ENCODE measurements at places on chromosomes 5 and 9. TPM values are rescaled to one million over a fixed set of nuclear protein-coding genes. Genes with fewer than 3 reads are reported as not detected.

GAS1 gene
- 0.31 TPM for total RNA-seq

GRCh38 chr5:131239686-131240085 is 24.2 kb upstream of the CDC42SE2 start:
- H3K4me1 ChIP-seq, result peaks cover 8% of the 10 kb centered on the region
- no peaks in the 10 kb centered on the region for H3K36me3 ChIP-seq

DNA sequence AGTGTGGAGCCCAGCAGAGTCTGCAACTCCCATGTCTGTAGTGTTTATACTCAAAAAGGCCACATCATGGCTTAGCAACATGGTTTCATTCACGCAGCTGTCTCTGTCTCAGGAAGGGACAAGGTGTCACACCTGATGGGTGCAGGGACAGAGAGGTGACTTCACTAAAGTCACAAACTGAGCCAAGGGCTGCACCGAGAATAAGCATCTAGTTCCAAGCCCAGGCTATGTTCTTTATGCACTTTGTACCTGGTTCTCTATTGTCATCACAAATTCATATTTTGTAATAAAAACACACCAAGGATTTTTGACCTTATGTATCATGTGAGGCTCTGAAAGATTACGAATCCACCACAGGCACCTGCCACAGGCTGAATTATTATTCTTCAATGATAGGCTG is 64.9 kb upstream of the STK32A start:
- no peaks in the 10 kb centered on the region for H3K36me3 ChIP-seq
- no peak overlapping the region for H3K4me3 ChIP-seq
- H3K4me1 ChIP-seq, result no peaks in the 10 kb centered on the region

GRCh38 chr9:15182101-15182551 is 124.9 kb downstream of the TTC39B start:
- peaks cover 49% of the 10 kb centered on the region for H3K36me3 ChIP-seq
- no peak overlapping the region for H3K27ac ChIP-seq
- no peaks in the 10 kb centered on the region for H3K27me3 ChIP-seq
- H3K4me3 ChIP-seq, result no peak overlapping the region
- peaks cover 14% of the 10 kb centered on the region for H3K4me1 ChIP-seq
- no peak for DNase-seq

PCDHGA10 gene
- 0.07 TPM for total RNA-seq

DNA sequence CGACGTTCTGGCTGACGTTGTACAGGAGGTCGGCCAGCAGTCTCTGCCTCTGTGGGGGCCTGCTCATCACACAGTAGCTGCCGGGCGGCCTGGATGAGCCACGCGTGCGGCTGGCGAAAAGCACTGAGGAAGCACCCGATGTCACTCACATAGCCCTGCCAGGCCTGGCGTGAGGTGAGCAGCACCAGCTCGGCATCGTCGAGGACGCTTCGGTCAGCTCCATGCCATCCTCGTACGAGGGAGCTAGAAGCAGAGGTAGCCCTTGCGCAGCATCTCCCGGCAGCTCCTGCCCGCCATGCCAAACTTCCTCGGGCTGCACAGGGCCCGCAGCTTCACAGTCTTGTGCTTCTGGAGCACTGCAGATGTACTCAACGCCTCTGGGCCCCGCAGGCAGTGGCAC is 6.2 kb downstream of the NDUFB6 start:
- no peaks in the 10 kb centered on the region for H3K27me3 ChIP-seq
- no peak for DNase-seq
- H3K27ac ChIP-seq, result no peak overlapping the region
- peaks cover 12% of the 10 kb centered on the region for H3K4me1 ChIP-seq

- H3K4me1 ChIP-seq, result no peaks in the 10 kb centered on the region
- H3K36me3 ChIP-seq, result no peaks in the 10 kb centered on the region
- H3K27me3 ChIP-seq, result no peaks in the 10 kb centered on the region
- no peak overlapping the region for H3K27ac ChIP-seq
- no peak overlapping the region for H3K4me3 ChIP-seq
- DNase-seq, result no peak
These were observed 1952.6 kb downstream of the MAT2B start for GRCh38 chr5:165457859-165458481.

DNA sequence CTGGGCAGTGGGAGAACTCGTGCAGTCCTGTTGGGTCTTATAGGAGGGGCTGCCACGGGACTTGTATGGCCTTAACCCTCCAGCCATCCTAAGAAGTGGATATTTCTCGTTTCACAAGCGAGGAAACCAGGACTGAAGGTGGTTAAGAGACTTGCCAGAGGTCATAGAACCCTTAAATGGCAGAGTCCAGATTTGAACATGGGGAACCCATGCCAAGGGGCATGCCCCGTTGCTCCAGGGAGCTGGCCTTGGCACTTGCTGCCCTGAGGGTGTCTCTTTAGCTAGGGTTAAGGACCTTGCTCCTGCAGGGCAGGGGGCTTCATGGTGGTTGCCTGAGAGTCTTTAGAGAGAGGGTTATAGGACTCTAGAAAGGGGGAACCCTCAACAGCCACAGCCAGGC is 63.4 kb downstream of the DAB2IP start:
- no peaks in the 10 kb centered on the region for H3K36me3 ChIP-seq
- H3K4me1 ChIP-seq, result no peaks in the 10 kb centered on the region
- DNase-seq, result no peak

PCDHA9 gene
- total RNA-seq, result not detected

GRCh38 chr9:16241231-16241630 is 629.2 kb downstream of the BNC2 start:
- H3K27me3 ChIP-seq, result no peaks in the 10 kb centered on the region
- no peak overlapping the region for H3K4me3 ChIP-seq
- no peak for DNase-seq
- no peak overlapping the region for H3K27ac ChIP-seq

TUSC1 gene
- not detected for total RNA-seq
